ENCODE measurements at places on chromosomes 6 and 20.

DNA sequence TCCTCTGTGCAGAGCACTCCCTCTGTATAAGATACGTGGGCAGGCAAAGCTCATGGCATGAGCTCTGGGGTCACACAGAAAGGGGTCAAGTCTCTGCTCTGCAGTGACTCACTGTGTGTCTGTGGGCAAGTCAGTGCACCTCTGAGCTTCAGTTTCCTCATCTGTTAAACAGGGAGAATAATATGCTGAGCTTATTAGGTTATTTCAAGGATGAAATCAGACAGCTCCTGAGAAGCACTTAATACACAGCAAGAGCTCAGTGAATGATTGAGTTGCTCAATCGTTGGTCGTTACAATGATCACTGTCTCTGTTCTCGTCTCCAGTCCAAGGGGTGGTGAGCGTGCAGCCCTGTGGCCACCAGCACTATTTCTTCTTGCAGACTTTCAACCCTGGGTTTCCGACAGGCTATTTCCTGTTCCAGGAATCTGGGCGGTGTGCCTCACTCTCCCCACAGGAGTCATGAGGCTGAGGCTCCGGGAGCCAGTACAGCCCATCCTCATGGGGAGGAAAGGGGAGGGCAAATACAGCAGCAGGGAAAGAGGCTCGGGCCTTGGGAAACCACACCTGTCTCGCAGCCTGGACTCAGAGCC, 28.9 kb downstream of the KIAA1755 start:
- DNase-seq: no peak

GRCh38 chr6:128150376-128150775, 249.5 kb upstream of the THEMIS start:
- no peak for DNase-seq

GRCh38 chr6:120260636-120261035, 911.1 kb upstream of the MAN1A1 start:
- DNase-seq: no peak

GRCh38 chr6:148200293-148200692, 142.3 kb upstream of the SASH1 start:
- DNase-seq: no peak

- DNase-seq: no peak
Observed at GRCh38 chr6:18577491-18577890, 190.3 kb downstream of the RNF144B start.

DNA sequence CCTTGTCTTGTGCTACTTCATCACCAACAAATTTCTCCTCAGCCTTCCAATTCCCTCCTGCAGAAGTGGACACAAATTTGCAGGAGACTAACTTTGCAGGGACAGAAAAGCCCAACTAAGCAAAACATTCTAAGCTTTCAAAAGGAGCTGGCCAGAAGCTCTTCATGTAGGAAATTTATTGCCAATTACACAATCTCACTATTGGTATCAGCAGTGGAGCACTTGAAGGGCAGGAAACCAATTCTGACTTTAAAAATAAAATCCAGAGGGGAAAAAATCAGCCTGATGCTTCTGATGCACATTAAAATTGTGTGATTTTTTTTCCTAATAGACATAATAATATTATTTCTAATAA, 193.3 kb downstream of the LY86 start:
- no peak for DNase-seq

GRCh38 chr20:54355631-54356280, 119.6 kb upstream of the DOK5 start:
- no peak for DNase-seq

DNA sequence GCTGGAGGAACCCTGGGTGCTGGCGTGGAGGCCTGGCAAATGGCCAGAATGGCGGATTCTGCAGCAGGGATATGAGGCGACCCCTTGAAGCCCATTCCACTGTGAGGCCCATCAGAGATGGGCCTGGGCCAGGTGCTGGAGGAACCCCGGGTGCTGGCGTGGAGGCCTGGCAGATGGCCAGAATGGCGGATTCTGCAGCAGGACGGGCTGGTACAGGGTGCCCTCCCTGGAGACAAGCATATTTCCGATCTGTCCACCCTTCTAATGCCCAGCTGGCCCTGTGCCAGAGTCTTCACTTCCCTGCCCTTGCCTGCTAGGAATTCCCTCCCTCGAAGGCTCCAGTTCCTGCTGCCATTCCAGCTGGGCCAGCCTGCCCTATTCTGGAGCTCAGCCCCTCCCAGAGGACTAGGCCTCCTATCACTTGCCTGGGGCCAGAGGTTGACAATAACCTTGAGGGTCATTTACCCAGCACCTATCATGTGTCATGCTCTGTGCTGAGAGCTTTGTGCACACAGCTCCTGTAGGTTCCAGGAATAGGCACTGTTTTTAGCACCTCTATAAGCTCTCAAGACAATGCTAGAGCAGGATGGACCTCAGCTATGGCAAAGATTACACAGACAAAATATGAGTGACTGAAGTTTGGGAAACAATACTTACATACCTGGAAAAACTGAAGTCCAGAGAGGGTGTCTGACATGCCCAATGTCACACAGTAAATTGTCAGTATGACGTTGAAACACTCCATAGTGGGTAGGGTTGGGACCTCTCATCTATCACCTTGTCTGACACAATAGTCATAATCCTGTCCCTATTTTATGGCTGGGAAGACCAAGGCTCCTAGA, 21.4 kb downstream of the SUN5 start:
- no peak for DNase-seq

DNA sequence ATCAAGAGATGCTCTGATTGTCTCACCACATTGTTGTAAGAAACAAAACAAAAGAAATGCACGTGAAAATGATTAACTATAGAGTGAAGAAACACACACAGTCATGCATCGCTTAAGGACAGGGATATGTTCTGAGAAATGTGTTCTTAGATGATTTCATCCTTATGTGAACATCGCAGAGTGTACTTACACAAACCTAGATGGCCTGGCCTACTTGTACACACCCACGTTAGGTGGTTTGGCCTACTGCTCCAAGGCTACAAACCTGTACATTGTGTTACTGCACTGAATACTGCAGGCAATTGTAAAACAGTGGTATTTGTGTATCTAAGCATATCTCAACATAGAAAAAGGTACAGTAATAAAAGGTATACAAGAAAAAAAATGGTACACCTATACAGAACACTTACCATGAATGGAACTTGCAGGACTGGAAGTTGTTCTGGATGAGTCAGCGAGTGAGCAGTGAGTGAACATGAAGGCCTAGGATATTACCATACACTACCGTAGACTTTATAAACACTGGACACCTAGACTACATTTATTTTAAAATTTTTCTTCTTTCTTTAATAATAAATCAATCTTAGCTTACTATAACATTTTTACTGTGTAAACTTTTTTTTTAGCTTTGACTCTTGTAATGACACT, 48.6 kb downstream of the FKBP5 start:
- no peak for DNase-seq

DNA sequence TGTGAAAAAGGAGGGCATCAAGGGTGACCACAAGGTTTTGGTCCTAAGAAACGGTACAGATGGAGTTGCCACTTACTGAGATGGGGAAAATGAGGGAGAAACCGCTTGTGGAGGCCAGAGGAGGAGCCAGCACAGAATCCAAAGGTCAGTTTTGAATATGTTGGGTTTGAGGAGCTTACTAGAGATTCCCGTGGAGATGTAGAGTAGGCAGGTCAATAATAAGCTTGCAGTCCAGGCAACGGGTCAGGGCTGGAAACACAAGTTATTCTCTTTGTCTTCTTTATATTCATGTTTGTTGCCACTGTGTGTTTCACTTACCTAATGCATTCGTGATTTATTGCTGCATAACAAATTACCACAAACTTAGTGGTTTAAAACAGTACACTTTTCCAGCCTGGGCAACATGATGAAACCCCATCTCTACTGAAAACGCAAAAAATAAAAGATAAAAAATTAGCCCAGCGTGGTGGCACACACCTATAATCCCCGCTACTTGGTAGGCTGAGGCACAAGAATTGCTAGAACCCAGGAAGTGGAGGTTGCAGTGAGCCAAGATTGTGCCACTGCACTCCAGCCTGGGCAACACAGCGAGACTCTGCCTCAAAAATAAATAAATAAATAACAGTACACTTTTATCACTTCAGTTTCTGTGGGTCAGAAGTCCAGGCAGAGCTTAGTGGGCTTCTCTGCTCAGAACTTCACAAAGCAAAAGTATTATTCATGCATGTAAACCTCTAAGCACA, 2.7 kb upstream of the BTN3A2 start:
- DNase-seq: no peak

GRCh38 chr6:159301277-159301676, 132.1 kb downstream of the FNDC1 start:
- DNase-seq: no peak

DNA sequence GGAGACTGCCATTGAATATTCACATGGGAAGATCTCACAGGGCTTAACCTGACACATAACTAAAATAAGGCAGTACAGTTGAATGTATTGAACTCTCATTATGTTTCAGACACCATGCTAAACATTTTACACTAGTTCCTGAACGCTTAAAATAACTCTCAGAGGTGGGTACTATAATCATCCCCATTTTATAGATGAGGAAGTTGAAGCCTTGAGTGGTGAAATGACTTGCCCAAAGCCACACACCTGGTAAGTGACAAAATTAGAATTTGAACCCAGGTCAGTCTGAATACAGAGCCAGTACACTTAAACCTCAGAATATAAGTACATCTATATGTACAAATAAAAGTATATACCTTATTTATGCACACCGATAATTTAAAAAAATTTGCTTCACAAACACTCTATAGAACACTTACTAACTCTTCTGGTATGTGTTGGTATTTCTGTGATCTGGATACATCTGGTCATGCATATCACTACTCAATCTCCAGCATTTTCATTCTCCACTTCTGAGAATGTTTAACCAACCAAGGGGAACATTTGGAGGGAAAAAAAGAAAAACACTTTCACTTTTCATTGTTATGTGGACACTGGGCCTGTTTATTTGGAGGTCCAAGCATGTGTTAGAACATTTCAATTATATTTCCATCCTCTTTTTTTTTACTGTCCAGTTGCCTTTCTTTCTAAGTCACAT, 4.6 kb upstream of the BICRAL start:
- no peak for DNase-seq

DNA sequence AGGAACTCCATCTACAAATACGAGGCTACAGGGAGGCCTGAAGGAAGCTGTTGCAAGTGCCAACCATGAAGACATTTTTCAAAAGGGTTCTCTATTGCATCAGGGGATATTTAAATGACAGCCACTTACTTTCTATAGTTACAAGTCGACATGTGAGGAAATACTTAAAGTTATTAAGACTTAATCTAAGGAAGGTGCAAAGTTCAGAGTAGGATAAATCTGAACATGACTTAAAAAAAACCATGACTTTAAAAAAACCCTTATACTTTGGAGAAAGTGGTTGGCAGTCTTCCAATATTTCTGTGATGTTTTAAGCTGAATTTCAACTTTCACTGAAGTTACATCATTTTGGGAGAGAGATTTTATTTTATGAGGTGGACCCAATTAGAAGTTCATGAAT, 56.3 kb upstream of the EMILIN3 start:
- no peak for DNase-seq

DNA sequence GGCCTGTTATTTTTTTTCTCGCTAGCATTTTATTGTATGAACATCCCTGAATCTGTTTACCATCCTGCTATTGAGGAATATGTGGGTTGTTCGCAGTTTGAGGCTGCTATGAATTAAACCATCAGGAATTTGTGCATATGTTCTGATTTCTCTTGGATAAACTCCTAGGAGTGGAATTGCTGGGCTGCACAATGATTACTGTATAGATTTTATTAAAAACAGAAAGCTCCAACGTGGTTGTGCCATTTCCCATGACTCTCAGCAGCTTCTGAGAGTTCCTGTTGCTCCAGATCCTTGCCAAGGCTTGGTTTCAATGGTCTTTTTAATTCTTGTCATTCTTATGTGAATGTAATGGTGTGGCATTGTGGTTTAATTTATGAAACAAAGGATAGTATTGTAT, 75.1 kb downstream of the EDN3 start:
- DNase-seq: no peak

DNA sequence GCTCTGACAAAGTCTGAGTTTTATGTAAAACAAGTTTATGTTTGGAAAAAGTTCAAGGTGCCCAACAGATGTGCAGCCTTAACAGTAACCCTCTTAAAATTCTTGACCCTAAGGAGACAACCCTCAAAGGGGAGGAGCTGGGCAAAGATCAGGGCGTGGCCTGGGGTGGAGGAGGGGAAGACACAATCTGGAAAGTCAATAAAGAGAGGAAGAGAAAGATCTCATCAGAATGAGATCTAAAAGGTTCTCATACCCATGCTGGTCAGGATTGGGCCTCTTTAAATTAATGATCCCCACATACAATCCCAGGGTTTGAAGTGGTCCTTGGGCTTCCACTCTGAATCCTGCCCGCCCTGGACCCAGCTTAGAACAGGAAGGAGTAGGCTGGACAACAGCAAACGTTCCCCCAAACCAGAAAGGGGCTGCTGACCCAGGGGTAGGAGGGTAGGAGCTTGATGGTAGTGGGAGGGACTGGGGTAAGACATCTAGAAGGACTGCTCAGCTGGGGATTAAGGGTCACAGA, 33.0 kb downstream of the FOXP4 start:
- no peak for DNase-seq

- DNase-seq: peak; percentile 28
Observed at GRCh38 chr20:973785-974194, 28.3 kb downstream of the RSPO4 start.

DNA sequence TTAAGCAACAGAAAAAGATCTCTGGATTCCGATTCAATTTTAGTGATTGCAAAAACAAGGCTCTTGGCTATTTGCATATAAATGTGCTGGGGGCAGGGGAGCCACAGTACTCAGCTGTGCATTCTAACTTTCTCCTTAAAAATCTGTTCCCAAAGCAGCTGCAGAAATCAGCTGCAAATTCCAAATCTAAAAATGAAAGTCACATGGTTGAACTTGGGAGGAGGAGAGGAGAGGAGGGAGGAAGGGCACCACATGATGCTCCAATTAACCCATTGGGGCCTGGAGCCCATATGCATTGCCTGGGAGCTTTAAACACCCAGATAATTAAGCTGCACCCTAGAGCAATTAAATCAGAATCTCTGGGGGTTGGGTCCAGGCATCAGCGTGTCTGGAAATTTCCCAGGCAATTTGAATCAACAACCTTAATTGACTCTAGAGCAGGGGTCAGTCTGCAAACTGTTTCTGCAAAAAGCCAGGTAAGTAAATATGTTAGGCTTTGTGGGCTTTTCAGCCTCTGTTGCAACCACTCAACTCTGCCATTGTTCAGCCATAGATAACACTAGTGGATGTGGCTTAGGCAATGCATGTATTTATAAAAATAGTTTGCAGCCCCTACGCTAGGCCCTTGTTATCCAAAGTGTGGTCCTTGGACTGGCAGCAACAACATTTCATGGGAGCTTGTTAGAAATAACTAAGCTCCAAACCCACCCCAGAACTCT, 508.1 kb downstream of the KIF16B start:
- DNase-seq: no peak

DNA sequence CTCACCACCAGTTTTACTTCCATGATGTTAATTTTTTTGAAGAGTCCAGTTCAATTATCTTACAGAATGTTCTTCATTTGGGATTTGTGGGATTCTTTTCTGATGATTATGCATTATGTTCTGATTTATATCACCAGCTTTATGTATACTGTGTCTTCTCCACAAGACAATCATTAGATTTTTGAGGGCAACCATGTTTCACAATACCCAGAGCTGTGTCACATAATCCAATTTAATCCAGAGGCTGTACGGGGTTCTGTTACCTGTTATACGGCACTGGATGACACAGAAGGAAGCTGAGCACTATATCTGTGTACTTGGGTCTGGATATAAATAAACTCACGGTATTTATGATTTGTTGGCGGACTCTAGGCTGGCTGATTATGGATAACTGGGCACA, 41.6 kb upstream of the RPN2 start:
- no peak for DNase-seq

GRCh38 chr6:39218868-39219567, 10.3 kb downstream of the KCNK5 start:
- DNase-seq: no peak

All from NT2/D1 (cell line).